ENCODE measurements at places on chromosomes 13 and 19.

DNA sequence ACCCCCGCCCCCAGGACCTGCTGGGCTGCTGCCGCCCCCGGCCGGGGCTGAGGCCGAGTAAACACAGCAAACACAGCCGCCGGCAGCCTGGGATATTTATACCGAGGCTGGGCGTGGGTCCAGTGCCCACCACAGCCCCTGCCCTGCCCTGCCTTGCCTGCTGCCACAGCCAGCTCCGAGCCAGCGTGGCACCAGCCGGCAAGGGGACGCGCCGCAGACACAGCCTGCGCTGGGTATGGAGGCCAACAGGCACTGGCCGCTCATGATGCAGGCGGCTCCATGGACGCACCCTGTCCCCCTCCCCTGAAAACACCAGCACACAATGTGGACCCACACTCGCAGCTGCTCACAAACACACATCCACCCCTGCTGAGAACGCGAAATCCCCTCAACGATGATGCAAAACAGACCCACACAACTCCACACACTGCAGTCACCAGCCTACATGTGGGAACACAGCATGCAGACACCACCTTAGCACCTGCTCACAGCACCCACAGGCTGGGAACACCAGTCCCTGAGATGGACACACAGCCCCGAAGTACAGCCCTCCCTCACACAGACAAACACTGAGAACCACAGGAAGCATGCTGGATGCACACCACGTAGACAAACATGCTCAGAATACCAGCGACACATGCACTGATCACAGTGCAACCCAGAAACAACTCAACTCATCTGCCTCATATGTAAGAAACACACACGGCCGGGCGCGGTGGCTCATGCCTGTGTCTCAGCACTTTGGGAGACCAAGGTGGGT lies 16.2 kb downstream of the CCDC97 start:
- DNase-seq, result peak; percentile 47

DNA sequence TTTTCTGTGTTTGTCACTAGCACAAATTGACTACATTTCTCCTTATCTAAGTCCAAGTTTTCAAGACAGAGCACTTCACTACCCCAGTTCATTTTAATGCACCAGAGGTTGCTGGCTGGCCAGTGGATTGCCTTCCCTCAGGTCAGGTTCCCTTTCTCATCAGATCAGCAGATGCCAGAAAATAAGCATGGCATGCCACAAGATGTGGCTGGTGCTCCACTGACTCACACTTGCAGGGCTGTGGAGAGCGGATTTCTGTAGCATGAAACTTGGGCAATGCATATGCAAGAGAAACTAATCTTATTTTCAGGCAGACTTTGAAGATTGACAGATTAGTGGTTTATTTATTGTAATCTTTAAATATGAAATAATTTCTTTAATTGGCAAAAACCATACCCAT lies 79.5 kb downstream of the RUBCNL start:
- no peak for DNase-seq

DNA sequence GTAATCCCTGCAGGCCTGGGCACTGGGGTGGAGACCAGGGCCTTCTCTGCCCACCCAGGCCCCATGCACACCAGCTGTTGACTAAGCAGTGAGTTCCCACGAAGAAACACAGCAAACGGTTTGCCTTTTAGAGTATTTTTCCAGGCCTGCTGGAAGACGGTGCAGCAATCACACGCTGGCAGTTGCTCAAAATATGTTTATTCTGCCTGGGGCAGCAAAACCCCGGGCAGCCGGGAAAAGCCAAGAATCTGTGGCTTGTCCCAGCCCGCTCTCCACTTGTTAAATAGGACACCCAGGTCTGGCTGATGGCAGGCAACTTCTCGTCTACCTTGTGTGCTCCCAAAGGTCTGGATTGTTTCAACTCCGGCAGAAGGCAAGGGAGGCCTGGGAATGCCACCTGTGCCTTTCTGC lies 40.8 kb downstream of the GGACT start:
- no peak for DNase-seq

- no peak for DNase-seq
Measured at GRCh38 chr13:25840931-25841330, 210.9 kb downstream of the SHISA2 start.

GRCh38 chr13:42221121-42221765 lies 50.7 kb upstream of the AKAP11 start:
- DNase-seq, result no peak

DNA sequence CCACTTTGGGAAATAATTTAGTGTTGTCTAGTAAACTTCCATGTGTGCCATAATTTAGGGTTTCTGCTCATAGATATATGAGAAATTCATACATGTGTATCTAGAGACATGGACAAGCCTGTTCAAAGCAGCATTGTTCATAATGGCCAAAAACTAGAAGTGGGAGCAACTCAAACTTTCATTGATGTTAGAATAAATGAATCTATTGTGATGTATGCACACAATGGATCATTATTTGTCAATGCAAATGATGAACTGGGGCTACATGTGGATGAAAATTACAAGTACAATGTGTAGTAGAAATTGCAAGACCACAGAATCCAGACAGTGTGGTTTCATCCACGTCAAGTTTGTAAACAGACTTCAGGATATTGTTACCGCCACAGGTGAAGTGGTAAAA lies 284.7 kb downstream of the SLC7A1 start:
- DNase-seq, result peak; percentile 46

- peak; percentile 15 for DNase-seq
Measured at GRCh38 chr13:51519771-51520216, 64.5 kb upstream of the WDFY2 start.

GRCh38 chr13:50484472-50485113 lies 358.9 kb downstream of the DLEU7 start:
- DNase-seq, result peak; percentile 63

DNA sequence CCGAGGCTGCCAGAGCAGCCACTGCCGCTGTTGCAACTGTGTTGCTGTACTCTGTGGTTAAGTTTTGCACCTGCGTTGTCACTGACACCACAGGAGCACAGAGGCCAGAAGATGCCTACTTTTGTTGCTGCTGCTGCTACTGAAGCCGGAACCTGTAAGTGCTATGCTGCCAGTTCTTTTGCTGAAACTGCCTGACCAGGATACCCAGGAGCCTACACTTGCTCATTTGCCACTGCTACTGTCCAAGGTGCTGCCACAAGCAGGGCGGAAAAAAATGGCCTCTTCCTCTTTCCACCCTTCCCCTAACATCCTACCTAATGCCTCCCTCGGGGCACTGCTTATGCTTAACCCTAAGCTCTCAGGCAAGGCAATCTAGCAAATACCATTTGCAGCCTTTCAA lies 29.0 kb upstream of the NBEA start:
- no peak for DNase-seq

GRCh38 chr19:7888145-7888825 lies at the start of gene LRRC8E:
LRRC8E (plus strand) TSS chr19:7888510; CDS start chr19:7895604, 7,094 bp downstream.
- DNase-seq, result no peak

DNA sequence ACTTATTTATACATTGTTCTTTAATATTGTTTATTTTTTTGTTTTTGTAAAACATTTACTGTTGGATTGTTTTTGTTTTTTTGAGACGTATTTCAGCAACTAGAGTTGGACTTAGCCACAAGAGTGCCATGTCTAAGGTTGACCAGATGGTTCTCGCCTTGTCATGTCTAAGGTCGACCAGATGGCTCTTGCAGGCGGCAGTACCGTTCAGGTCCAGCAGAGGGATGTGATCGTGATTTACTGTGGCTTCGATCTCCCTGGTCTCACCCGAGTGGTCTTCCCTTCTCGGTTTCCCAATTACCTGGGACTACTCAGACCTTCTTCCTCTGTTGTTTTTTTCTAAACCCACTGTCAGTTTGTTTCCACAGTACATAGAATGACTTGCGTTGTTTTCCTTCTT lies 1438.6 kb downstream of the UQCRFS1 start:
- DNase-seq, result no peak

DNA sequence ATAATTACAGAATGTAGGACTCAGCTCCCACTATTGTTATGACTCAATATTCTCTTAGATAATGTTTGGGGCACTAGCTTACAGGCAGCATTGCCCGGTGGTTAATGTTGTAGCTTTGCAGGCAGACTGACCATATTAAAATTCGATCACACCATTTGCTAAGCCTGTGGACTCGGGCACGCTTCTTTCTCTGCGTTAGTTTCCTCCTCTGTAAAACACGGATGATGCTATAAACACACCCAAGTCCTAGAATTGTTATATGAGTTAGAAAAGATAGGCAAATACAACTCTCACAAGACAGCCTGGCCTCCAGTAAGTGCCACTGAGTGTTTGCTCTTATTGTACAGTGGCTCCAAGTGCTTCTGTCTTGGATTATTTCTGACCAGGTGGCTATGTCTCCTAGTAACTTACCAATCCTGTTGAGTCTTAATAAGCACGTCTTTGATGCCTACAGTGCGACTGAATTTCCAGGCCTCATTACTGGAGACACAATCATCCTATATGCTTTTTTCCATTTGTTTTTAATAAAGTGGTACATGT lies 50.0 kb upstream of the ALOX5AP start:
- no peak for DNase-seq

GRCh38 chr13:98959786-98960605 lies 17.9 kb downstream of the DOCK9 start:
- peak; percentile 61 for DNase-seq

DNA sequence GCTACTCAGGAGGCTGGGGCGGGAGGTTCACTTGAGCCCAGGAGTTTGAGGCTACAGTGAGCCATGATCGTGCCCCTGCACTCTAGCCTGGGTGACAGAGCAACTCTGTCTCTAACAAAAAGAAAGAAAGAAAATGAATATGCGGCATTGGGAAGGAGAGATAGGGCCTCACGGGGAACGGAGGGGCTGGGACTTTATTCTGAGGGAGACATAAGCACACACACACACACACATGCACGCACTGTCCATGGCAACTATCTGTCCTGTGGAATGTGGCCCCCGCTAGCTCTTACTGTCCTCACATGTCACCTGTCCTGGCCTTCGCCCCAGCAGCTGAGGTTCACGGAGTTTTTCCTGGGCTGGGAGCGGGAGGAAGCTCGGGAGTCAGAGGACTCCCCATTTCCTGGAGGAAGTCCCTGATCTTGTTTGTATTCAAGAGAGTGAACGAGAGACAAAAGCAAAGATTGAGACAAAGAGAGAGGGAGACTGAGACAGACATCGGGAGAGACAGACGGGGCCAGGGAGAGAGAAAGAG lies 654 bp downstream of the STAP2 start:
- DNase-seq, result no peak

DNA sequence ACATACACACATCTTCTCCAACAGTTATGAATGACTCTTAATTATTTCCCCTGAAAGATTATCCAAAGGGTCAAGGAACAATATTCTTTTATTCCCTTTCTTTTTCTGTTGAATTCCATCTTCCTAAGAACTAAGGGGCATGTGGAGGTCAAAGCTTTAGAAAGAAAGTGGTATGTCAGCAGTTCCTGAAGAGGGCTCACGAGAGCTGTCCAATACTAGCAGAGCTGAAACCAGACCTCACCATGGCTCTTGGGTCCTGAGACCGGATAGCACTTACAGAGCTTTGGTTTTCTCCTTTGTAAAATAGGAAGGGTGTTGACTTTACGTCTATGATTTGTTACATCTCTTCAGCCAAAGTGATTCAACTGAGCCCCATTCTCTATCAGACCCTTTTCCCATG lies 109.8 kb upstream of the FREM2 start:
- no peak for DNase-seq

DNA sequence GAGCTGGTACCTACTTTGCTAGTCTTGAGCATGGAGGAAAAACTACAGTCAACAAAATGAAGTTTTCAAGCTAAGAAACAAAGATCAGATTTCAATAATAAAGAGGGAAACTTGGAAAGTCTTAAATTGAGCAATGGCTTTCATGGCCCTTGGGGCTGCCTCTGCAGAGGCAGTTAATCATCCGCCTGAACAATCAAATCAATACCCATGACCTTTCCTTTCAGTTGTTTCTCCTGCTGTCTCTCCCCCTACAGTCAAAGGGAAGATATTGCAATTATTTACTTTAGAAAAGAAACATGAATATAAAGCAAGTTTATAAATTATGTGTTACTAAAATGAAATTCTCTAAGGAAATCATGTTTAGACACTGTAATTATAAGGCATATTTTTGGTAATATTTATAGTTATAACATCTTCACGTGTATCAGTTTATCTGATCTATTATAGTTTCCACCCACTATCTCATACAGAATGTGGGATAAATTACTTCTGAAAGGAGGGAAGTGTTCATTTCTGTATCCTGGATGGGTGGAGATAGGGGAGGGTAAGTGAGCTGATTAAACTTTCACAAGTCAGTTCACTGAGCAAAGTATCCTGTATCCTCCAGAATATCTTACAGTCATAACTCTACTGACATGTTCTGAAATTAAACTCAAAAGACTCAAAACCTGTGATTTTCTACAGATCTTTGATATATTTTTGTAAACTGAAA lies 72.4 kb upstream of the TSC22D1 start:
- no peak for DNase-seq

DNA sequence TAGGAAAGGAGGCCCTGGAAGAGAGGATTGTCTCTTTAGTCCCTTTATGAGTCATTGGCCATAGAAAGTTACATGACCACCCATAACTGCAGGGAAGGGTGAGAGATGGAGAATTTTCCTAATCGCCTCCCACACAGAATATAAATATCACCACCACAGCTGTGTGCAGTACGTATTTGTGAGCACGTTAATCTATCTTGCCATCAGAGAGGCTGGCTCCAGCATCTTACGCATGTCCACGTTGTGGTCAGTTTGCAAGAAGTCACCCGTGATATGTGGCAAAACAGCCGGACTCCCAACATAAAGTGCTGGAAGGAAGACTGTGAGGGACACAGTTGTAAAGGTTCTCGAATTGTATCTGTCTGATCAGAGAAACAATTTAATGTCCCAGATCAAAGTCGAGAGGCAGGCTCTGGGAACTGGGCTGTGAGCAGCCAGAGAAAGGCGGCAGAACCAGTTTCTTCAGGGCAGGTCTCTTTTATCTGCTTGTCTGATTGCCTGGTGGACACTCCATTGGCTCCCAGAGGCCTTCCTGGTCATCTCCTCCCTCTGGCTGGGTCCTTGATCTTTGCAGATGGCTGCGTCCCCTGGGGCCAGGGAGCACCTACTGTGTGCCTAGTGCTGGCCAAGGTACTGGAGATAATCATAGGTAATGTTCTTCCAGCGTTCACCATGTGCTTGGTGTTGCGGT lies 74.9 kb downstream of the SIPA1L3 start:
- no peak for DNase-seq

GRCh38 chr19:45464274-45464673 lies 3.5 kb upstream of the FOSB start:
- no peak for DNase-seq

DNA sequence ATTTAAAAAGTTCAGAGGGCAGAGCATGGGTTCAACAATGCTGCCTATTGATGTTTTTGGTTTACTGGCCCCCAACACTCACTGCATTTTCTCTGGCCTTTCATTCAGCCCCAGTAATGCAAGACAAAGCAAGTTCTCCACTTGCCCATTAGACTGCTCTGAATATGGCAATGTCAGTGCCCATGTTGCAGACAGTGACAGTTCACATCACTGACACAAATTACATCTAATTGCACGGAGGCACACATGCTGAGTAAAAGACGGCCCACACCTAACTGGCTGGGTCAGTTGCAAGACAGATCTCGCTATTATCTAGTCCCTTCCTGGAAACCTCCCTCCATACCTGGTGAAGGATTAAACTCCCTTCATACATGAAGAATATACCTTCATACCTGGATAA lies 54.0 kb downstream of the ENOX1 start:
- no peak for DNase-seq

All from Ammon's horn (tissue), 1 donor.